ENCODE measurements at places on chromosomes 6 and 20.

DNA sequence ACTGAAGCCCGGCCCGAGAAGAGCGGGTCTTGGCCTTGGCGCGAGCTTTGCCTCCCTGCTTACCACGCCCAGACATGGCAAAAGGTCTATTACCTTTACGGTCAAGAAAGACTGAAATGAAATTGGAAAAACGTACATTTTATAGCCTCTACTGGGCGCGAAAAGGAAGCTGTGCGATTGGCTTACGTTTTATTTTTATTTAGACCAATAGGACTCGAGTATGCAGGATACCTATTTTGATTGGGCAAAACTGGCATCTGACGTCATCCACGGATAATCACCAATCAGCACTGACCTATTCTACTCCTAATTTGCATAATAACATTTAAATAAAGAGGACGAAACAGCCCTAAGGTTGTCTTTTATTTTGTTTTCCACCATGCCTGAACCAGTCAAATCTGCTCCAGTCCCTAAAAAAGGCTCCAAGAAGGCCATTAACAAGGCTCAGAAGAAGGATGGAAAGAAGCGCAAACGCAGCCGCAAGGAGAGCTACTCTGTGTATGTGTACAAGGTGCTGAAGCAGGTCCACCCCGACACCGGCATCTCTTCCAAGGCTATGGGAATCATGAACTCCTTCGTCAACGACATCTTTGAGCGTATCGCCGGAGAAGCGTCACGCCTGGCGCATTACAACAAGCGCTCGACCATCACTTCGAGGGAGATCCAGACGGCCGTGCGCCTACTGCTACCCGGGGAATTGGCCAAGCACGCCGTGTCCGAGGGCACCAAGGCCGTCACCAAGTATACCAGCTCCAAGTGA, 97.4 kb downstream of the OR2B2 start:
- peak; percentile 96 for DNase-seq

DNA sequence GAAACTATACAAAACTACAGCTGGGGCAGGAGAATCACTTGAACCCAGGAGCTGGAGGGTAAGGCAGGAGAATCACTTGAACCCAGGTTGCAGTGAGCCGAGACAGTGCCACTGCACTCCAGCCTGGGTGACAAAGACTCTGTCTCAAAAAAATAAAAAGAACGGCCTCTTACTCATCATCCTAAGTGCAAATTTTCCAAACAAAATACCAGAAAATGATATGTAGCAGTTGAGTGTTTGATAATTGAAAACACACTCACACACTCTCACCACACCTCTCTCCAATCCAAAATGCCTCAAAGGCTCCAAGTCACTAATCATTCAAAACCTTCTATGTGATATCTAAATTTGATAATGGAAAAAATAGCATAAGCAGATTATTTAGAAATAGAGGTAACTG, 198.6 kb upstream of the SHLD1 start:
- DNase-seq = no peak

GRCh38 chr6:159234102-159234553, 64.9 kb downstream of the FNDC1 start:
- no peak for DNase-seq

- DNase-seq = peak; percentile 54
Observed at GRCh38 chr6:101806241-101806640, 412.7 kb downstream of the GRIK2 start.

DNA sequence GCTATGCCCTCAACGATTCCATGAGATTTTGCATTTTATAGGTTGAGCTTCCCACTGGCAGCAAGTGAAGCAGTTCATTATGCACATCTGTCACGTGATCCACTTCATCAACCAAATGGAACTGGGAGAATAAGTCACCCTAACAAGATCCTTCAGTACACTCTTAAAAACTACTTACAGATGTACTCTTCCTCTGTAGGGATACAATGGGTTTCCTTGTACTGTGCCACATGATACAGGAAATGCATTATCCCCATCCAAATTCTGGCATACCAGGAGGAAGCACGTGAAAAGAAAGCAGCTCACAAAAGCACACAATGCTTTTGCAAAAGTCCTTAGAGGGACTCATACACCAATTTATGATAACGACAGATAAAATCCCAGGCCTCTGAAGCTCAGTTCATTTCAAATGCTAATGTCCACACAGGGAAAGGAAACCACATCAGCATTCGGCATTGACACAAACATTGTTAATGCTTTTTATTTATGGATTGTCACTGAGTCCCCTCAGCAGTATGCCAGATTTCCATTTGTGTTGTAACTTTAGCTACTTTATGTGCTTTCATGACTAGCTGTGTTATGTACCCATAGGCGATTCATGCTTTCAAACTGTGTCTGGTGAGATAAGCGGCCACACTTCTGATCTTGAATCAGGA, 58.1 kb upstream of the REV3L start:
- peak; percentile 89 for DNase-seq

DNA sequence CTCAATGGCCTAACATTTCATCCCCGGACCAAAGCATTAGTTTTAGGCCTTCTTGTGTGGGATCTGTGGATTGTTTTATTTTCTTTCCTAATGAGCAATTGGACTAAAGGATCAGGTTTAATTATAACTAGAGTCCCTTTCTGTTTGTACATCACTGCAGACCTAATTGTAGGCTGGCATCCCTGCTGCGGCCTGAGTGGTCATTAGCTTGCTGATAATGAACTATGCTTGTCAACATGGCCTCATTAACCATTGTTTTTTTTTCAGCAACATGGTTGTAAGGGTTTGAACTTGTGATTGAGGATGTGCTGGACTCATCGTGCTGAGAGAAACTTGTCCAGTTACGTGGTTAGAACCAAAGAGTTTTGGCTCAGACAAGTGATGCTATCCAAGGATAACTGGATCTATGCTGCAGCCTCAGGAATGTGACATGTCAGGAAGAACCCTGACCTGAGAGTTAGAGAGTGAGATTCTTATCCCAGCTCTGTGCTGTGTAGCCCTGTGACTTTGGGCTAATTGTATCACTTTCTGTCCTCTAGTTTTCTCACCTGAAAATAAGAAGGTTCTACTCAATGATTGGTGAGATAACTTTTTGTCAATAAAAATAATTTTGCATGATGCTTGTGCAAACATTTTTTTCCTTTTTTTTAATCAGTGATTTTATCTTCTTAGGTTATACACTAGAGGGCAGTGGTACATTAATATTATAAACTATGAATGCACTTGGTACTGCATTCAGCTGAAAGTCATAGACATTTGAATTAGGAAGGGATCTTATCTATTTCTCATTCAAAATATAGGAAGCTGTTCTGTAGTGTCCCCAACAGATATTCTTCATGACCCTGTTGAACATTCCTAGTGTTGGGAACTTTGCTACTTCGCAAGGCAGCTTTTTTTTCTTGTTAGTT, 140.9 kb downstream of the RNF144B start:
- DNase-seq = peak; percentile 54

DNA sequence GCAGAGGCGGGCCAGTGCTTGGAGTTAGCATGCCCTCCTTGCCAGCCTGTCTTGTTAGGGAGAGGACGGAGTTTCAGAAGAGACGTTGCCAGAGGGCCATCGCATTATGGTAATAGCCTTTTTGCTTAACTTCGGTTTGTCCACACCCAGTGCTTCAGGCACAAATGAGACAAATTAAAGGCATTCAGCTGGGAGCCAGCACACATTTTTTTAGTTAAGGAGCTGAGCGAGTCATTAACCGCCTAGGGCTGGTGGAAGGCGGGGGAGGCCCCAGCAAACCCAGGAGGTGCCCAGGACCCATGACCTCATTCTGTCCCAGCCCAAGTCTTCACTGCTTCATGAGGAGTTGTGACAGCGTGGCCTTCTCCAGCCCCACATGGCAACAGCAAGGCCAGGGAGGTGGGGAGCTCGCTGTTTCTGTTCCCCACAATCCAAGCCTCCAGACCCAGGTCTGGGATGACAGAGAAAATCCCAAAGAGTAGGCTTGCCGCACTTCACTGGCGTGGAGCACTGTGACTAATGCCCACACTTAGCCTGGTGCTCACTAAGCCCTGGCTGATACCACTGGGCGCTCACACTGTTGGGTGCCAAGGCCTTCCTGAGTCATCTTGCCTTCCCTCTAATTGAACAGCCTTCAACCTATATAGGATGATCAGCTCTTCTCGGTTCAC, 237.1 kb downstream of the ANKRD60 start:
- DNase-seq = peak; percentile 67

GRCh38 chr6:4480788-4481735, 295.1 kb upstream of the CDYL start:
- no peak for DNase-seq

- no peak for DNase-seq
Observed at GRCh38 chr6:99297415-99297814, 52.1 kb downstream of the FAXC start.

DNA sequence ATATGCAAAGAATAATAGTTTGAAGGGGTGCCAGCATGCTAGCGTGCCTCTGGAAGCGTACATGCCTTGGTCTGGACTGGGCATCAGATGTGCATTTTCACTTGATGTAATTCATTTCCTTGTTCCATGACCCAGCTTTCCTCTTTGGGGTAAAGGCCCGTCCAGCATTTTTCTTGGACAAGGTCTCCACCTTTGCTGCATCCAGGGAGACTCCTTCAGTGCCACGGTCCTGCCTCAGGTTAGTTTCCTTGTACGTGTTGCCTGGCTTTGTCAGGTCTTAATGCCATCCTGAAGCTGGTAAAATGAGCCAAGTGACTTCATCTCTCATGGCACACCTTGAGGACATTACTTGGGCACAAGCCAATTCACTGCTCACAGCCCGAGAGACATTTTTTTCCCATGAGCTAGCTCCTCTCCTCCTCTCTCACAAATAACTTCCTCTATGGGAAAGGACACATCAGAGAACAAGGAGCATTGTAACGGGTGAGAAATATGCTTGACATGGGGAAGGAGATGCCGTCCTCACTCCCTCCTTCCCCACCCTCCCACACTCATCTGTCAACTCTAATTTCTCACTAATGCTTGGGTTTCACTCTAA, 23.9 kb downstream of the EDN1 start:
- DNase-seq = no peak

DNA sequence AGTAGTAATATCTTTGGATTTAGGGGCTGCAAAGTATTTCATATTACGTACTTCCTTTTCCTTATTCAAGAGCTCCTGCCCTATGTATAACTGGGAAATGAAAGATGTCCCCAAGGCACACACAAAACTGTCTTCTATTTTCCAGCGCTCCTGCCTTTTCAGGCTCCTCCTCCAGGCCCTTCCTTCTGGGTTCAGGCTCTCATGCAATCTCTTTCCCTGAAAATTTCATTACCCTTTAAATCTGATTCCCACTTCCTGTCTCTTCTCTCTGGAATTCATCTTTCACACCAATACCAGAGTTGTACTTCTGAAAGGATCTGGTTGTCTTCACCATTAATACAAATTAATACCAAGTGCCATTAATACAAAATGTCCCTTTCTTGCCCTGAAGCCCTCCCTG, 181.6 kb downstream of the UTRN start:
- no peak for DNase-seq

GRCh38 chr6:44431118-44431725, 43.7 kb downstream of the CDC5L start:
- DNase-seq = peak; percentile 75

DNA sequence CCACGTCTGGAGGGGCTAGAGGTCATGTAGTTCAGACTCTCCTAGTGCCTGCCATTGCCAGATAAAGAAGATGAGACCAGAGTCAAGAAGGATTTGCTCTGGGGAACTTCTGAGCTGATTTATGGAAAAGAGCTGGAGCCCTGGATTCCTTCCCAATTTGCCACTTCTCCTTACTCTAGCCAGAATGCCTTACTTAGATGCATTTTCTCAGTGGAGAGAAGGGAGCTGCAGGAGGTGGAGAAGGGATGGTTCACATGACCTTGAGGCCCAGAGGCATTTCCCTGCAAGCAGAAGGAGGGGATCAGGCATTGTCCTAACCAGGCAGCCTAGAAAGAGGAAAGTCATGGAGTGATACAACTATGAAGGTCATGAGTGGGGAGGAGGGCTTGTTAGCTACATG, 122.2 kb downstream of the UNC5CL start:
- no peak for DNase-seq

DNA sequence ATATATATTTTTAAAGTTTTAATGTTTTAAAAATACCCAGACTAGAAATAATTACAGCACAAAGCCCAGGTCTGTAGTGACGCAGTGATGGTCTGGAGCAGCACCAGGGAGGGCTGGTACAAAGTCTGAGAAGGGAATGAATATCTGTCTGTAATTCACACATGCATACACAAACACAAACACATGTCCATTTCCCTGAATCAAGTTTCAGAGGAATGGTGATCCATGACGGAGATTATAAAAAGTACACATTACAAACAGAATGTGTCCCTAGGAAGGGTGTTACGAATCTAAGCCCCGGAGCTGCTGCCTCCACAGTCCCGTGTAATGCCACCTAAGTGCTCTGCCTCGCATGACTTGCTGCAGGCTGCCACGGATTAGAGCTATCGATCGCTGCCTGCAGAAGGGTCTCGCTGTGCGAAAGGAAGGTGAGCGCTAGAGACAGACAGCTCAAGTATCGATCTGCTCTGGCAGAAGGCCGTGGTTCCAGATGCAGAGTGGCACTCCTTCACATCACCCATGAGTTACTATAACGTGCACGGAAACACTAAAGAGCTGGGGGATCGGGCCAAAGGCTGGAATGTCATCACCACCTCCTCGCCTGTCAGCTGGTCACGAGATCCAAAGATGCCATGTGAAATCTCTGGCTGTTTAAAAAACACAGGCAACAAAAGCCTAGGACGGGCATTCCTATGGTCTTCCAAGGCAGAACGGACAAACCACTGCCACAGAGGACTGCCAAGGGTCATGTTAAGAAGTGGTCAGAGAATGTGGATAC, 87.1 kb downstream of the INSM1 start:
- no peak for DNase-seq

DNA sequence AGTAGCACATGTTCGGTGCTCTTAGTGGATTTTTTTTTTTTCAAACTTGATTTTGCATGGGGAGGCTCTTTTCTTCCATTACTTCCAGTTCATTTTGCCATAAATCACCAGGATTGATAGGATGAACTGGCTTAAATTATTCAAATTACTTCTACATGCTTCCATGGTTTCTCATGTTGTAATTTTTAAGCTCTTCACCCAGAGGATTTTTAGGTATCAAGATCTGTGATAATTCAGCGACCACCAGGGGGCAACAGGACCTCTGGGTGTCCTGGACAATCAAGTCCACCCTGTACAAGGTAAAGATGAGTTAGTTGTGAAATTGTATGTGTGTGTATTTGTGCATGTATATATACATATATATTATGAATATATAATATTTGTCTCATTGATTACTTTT, 4.2 kb upstream of the EPHA7 start:
- no peak for DNase-seq

DNA sequence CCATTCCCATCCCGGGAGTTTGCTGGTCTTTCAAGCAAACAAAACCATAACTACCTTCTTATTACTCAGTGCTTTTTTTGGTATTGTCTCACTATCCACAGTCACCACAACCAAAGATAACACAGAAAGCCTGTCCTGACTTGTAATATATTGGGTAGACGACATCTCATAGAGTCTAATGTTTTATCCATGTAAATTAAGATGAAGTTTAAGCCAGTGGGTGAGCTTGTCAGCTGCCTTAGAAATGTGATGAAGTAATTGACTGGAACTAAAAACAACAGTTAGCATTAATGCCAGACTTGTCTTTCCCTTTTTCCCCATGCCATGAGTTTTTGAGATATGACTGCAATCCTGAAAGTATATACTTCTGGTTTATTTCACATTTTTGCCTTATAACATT, 282.7 kb upstream of the PRDM1 start:
- DNase-seq = no peak

- DNase-seq = no peak
Observed at GRCh38 chr20:38806855-38807655, 1.6 kb downstream of the PPP1R16B start.

- no peak for DNase-seq
Observed at GRCh38 chr6:54431466-54431865, 123.2 kb downstream of the TINAG start.

GRCh38 chr20:41306061-41306727, 11.3 kb downstream of the ZHX3 start:
- no peak for DNase-seq

Data from COLO829 (cell line).